ENCODE measurements at places on chromosomes 11 and 22.

DNA sequence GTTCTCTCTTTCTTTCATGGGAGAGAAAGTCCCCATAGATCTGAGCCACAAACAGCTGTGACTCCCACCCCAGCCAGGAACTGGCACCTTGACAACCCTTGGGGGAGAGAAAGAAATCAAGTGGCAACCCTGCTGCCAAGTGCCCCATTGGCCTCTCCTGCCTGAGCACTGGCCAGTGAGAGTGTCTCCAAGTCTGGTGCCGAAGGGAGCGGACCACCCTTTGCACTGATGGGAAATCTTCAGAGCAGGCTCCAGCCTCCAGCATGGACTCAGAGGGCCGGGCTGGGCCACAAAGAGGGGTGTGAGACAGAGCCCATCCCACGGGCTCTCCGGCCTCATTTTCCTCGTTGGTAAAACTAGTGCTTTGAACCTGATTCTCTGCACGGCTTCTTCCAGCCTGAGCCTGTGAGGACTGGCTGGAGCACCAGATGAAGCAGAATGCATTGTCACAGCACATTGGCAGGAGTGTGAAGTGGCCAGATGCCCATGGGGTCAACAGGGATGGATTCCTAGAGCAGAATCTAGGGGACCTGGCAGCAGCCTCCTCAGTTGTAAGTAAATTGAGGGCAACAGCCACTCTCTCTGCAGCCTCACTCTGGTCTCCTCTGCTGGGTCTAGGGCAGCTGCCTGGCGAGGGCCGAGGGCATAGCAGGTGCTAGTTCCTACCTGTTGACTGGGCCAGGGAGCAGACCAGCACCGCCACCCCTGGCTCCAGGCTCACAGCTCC is 81.4 kb downstream of the TRIM29 start:
- no peak for DNase-seq

DNA sequence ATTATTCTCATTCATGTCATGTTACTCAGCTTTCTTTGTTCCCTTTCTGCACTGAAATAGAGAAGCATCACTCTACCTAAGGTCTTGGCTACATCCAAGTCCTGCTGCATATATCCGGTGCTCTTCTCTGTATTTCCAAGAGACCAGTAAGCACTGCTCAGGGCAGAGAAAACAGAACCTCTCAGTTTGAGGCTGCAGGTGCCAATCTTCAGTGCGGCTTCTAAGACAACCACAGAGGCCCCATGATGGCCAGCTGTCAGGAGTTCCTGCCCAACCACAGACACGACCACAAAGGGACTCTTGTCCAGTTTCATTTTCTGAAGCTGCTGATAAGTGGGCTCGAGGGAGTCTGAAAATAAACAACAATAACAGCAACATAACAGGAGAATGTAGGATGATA is 378.4 kb upstream of the PITPNB start:
- DNase-seq = no peak

- peak; percentile 67 for DNase-seq
Measured at GRCh38 chr11:44861849-44862557, 88.7 kb downstream of the TP53I11 start.

DNA sequence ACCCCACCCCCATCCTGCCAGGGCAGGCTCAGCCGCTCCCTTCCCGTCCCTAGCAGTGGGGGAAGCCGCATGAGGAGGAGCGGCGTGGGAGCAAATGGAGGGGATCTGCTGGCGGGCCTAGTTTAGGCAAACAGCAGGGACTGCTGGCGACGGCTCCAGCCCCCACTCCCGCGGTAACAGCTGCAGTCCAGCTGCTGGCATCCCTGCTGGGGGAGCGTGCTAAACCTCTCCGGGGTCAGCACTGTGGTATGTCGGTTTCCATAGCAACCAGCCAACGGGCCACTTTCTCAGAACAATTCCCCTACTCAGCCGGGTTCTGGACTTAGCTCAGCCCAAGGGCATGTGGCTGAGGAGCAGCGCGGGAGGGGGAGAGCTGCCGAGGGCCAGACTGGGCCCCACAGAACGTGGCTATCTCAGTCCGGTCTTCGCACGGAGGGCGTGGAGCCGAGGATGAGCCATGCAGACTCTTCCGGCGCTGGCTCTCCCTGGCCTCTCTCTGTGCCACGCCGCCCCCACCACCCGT is 98.8 kb downstream of the PKNOX2 start:
- peak; percentile 23 for DNase-seq

DNA sequence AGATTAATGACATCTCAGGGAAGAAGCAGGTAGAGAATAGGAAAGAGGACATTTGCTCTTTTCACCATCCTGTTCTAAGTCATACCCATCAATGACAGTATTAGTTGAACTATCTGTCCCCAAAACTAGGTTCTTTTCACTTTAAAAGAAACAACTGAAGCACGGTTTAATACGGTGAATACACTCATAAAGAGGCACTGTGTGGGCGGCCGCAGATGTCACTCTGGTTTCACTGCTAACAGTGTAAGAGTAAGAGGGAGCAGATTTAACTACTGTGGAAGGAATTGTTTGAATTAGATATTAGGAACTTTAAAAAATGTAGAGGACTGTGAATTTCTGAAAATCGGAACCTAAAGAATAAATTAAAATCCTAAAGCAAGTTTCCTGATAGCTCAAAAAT is 49.5 kb downstream of the VSIG10L2 start:
- no peak for DNase-seq

- DNase-seq = no peak
Measured at GRCh38 chr11:96340555-96340885, 2.5 kb downstream of the MAML2 start.

- DNase-seq = no peak
Measured at GRCh38 chr11:830295-831117, 2.2 kb upstream of the CD151 start.
